ENCODE measurements at places on chromosomes 5 and 9.

GRCh38 chr5:159181152-159181551 is 28.2 kb downstream of the RNF145 start:
- no peak for DNase-seq

DNA sequence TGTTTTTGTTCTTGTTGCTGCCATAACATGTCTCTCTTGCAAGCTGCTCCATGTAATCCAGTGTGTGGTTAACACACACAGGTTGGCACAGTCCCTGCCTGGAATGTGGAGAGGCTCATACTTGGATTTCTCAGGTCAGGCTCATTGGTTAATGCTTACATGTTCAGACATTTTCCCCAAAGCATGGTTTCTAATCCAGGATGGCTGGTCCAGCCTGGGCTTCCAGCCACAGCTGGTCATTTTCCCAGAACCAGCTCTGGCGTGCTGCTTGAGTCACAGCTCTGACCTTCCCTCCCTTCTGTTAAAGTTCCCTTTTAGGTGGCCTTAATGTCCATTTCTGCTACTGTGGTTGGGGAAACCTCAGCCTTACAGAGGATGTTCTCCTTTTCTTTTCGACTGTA is 294.3 kb downstream of the TAF11L14 start:
- no peak for DNase-seq

DNA sequence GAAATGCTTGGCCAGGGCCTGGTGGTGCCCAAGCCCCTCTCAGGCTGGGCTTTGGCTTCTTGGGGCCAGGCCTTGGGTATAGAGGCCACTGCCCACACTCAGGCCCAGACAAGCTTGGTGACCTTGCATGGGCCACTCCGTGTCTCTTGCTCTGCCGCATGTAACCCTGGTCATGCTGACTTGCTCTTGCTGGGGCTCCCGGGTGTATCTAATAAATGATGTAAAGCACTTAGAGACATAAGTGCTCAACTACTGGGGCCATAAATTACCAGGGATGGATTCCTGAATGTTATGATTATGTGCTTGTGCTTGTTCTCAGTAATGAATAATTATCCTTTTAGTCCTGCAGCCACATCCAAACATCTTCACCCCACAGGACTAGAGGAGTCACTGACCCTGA is 54.0 kb downstream of the C5orf15 start:
- DNase-seq = no peak

DNA sequence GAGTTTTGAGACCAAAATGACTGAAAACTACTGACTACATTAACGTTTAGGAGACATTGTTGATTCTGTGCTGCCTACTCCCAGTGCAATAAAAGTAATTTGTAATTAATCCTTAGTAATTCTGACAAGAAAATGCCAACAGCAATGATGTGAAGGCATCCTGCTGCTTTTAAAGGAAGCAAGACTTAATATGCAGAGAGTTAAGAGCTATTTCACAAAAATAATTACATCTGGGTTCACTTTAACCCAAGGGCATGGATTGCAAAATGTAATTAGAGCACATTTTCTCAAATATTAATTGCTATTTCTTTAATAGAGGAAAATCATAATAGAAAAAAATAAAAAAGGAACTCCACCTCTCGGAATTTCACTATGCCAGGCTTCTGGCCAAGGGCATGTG is 22.7 kb upstream of the TNFSF8 start:
- DNase-seq = no peak

DNA sequence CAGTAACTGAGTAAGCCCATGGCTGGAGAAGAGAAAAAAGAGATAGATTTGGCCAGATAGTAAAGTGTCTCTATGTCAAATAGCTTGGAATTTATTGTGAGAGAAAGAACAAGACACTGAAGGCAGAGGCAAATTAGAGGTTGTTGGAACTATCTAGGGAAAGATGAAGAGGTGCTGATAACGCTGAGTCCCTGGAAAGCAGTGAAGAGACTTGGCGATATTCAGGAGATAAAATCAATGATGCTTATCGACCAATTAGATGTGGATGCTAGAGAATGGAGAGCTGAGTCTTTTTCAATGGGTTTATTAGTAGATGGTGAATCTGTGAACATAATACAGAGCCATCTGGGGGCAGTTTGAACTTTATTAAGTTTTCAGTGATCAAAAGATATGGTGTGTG is 48.6 kb upstream of the GABRA1 start:
- no peak for DNase-seq

DNA sequence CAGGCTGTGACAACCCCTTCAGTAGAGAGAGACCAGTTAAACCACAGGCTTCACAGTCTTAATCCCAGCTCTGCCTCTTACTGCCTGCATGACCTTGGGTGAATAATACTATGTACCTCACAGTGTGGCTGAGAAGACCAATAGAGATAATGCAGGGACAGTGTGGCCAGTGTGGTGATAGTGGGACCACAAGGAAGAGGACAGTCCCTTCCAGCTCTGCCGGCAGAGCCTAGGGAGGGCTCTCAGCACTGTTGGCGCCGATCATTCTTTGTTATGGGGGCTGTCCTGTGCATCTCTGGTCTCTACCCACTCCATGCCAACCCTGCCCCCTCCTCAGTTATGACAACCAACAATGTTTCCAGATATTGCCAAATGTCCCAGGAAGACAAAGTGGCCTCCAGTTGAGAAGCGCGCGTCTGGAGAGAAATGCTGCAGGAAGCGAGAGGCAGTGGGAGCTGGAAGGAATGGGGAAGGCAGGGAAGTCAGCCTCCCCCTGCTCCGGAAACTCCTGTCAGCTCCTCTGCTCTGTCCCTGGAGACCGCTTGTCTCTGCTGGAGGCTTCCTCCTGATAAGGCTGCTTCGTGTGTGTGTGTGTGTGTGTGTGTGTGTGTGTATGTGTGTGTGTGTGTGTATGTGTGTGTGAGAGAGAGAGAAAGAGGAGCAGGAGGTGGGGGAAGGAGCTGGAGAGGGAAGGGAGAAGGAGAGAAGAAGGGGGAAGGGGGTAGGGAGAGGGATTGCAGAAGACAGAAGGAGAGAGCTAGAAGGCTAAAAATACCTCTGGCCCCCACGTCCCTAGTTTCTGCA is 31.8 kb upstream of the FABP6 start:
- no peak for DNase-seq

GRCh38 chr5:43016217-43016779 is 23.8 kb downstream of the ANXA2R start:
- DNase-seq = no peak

Data from stimulated activated CD4-positive, alpha-beta T cell treated with anti-CD3 and anti-CD28 coated beads, Interleukin-15, amount 100 ng/mL, for 1 hour (primary cell).